ENCODE measurements at places on chromosomes 13 and 19.

DNA sequence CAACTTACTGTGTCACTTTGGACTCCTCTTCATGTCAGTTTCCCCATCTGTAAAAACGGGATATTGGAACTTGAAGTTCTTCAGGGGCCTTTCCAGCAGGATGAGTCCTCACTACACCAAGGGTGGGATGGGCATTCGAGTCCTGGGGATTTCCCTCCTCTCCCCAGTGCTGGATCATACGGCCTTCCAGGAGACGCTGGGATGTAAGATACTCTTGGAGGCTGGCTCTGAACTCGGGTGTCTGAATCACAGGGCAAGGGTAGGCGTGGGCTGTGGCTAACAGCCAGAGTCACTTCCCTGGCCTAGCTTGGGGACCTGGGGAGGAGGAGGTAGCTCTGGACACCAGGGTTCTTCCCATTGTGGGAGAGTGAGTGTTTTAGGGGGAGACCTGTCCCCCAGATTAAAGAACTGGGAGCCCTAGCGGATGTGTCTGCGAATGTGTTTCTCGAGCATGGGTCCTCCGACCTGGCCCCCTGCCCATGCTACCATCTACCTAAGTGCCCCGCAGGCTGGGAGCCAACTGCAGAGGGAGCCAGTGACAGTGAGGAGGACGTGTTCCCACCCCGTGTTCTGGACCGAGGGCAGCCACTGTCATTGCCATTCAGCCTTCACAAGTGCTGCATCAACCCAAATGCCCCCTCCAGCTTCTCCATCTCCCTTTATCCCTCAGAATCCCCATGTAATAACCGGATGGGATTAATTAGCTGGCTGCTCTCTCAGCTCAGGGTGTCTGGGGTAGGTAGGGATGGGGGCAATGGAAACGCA, 2.4 kb upstream of the CYTH2 start:
- DNase-seq = no peak

DNA sequence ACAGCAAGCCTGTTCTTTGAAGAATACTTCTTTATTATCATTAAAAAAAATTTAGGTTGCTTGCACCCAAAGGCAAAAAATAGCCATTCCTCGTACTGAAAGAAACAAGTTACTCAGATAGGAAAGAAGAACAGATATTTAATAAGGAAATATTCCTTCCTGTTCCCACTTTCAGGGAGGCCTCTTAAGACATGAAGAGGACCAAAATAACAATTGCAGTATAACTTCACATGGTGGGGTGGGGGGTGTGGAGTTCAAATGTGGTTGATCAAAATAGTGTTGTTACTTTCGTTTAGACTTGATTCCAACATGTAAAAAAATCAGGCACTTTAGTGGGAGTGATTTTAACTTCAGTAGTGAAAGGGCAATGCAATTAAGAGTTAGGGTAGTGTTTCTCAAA, 3.6 kb downstream of the RGCC start:
- no peak for DNase-seq

DNA sequence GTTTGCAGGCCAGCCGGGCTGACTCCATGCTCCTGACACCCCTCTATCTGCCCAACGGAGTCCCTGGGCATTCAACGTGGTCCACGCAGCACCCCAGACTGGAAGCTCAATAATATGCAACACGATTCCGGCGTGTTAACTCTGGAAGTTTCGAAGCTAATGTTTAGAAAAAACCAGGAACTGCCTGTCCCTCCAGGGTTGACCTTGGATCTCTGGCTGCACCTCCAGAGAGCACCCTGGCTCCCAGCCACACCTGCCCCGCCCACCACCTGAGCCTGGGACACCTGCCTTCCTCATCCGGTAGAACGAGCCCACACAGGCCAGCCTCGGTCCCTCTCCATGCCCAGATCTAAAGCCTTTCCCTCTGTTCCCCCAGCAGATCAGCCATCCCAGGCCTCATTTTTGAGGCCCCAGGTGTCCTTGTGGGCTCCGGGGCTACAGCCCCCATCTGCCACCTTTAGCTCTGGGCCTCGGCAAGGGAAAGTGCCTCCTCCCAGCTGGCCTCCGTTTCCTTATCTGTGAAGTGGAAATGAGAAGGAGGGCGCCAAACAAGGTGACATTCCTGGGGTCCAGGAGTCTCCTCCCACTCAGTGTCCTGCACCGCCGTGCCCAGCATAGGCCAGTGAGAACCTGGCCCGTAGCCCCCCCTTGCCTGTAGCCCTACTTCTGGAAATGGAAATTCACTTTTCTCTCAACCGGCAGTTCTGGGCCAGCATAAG, 38.7 kb downstream of the KLF2 start:
- peak; percentile 47 for DNase-seq

- DNase-seq = no peak
These were observed 902.3 kb upstream of the MIR17HG start for GRCh38 chr13:90445179-90445578.

DNA sequence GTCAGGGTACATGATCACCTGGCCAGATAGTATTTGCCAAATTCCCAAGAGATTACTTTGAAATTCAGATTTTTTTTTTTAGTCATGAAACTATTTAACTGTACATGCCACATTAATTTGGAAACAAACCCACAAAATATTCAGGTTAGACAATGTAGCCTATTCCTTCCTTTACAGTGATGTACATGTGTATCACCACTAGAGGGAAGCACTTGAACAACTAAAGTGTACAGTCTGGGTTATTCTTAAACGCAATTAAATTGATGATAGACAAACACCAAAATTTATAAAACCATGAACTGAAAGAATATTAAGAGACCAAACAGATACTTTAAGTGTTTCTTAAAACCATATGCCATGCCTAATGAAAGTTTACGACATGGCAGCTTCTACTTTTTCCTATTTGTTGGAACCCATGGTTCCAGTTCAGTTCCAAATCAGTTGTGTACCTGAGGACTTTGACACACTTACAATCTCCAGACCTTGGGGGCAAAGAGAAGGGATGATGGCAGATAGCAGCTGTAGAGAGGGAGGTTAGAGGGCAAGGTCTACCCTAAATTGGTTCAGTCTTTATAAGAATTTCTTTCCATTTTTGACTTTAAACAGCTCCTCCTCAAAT, 52.8 kb downstream of the TNFSF13B start:
- peak; percentile 29 for DNase-seq

GRCh38 chr19:33468361-33469170, 53.0 kb downstream of the PEPD start:
- peak; percentile 17 for DNase-seq

DNA sequence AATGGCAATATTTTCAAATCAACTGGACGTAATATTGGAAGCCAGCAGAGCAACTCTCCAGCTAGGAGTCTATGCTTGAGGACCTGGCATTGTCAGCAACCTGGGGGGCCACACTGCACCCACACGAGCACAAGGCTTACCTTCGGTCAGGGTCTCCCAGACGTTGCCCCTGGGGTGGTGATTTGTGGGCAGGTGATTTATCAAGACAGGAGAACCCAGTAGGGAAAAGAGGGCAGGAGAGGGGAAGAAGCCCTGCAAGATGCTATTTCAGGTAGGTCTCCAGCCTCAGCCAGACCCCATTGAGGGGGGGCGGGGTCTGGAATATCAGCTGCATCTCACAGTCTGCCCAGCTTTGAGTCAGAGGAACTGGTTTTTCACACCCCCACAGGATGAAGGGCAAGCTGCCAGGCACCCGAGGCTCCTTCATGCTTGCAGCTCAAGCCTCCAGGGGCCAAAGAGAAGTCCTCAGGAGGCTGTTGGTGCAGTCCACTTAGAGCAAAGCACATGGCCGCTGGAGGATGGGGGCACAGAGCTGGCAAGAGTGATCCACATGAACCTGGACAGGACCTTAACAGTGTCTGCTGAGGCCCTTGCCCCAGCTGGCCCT, 80.9 kb upstream of the UQCRFS1 start:
- DNase-seq = no peak

DNA sequence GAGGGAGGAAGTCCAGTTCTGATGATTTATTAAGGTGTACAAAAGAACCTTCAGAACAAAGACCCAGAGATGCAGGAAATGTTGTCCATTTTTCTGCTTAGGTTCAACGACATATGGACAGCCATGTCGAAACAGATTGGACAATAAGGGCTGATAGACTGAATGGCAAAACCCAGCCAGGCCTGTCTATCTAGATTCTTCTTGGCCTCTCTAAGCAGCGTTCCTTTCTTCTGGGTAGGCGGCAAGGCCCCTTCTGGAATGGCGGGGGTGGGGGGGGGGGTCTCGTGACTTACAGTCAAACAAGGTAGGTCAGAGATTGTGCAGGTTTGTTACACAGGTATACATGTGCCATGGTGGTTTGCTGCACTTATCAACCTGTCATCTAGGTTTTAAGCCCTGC, 39.7 kb upstream of the PEPD start:
- no peak for DNase-seq
